ENCODE measurements at places on chromosomes 7 and 10.

DNA sequence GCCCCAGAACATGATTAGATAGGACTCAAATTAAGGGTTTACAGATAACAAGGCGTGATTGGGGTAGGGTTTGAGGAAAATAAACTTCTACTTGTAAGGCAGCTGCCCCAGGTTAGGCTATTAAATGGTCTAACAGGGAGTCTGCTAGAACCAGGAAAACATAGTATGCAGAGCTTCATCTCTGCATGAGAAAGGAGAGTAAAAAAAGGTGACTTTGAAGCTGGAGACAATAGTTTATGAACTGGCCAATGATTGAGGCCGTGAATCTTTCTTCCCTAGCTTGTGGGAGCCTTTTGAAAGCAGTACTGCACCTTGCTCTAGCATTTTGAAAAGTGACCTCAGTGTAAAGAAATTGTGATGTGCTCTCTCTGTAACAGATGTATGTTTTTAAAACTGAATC is 48.5 kb upstream of the STARD3NL start:
- no peak for DNase-seq

DNA sequence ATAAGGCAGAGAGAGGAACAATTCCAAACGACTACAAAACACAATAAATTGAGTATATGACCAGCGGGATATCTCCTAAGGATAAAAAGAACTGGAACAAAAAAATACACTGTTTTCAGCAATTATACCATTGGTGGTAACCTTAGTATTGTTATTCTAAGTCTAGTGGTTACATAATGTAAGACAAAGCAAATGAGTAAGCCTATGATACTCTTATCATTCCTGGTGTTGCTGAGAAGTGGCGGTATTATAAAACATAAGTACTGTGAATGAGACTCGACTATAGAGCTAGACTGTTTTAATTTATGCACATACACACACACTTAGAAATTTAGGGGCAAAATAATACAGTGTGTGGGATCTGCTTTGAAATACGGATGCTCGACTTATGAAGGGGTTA is 107.7 kb downstream of the NRBF2 start:
- no peak for DNase-seq

GRCh38 chr7:2224491-2224928 is 8.2 kb downstream of the MAD1L1 start:
- no peak for DNase-seq

DNA sequence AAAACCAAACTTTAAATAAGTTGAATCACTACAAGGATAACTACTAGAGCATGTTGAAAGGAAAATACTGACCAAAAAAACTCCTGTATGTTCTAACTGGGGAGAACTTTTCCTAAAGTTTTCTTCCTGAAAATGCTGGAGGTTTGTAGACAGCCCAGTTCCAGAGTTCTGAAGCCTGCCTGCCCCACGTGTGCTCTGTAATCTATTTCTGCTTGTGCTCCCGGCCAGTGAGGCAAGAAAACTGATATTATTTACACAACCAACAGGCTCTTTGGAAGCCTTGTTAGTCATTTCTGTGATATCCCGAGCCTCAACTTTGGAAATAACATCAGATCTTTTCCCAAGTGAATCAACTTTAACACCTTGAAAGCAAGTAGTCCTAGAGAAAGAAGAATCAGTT is 46.7 kb downstream of the ZFAND4 start:
- no peak for DNase-seq

GRCh38 chr10:70441161-70441894 is at the start of gene NODAL:
Gene NODAL, minus strand, starts transcription at chr10:70441681. Its CDS starts 14 bp downstream, at chr10:70441667.
- DNase-seq = no peak

GRCh38 chr10:130221456-130222375 is 85.5 kb downstream of the GLRX3 start:
- DNase-seq = no peak

GRCh38 chr7:12062062-12062461 is 149.0 kb upstream of the TMEM106B start:
- no peak for DNase-seq

DNA sequence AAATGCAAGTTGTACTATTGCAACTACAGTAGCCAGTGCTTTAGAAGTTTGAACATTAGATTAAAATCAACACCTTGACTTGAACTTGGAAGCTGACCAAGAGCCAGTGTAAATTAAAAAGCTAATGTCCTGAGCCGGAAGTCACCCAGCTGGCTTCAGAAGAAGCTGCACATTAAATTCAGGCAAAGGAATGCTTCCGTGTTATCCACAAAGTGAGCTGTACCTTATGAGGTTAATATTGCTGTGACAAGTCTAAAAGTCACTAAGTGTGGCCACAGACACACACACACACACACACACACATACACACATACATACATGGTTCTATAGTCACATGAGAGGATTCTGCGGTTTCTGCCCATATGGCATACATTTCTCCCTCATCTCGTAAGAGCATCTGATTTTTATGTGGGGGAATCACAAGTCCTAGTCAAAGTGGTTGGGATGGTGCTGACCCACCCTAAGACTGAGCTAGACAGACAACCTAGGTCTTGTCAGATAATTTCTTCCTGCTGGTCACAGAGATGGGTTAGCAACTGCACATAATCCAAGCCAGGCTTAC is 612.9 kb downstream of the SORCS1 start:
- no peak for DNase-seq

GRCh38 chr10:110016039-110016438 is 8.3 kb downstream of the ADD3 start:
- no peak for DNase-seq

DNA sequence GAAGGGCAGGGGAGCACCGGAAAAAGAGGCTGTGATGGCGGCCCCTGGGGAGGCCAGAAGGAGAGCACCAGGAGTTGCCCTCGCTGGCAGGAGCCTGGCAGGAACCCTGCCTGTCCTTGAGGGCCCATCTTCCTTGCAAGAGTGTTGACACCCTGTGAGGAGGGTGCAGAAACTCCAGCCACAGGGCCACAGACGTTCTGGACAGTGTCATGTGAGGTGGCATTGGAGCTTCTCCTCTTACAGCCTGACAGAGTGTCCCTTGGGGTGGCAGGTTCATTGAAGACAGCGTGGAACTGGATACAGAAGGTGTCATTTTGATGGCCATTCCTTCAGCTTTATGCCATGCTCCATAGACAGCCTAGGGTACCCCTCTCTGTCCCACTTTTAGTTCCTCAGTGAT is 54.2 kb downstream of the RBM20 start:
- DNase-seq = no peak

- DNase-seq = no peak
Measured at GRCh38 chr7:39304668-39305405, 261.4 kb upstream of the YAE1 start.

DNA sequence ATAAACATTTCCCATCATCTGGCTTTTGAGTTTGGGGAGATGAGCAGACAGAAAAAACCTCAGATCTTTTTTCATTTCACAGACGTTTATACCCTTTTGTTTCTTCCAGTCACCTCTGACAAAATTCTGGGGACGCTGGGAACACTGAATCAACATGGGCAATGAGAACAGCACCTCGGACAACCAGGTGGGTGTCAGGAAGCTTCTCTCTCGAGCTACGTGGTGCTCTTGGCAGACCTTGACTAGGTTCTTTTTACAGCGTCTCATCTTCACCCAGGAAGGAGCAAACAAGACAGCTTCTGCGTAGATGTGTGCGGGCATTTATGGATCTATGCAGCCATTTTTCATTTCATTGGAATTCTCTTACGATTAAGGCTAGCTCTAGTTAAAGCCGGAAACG is 32.9 kb downstream of the TACC2 start:
- DNase-seq = no peak

Measured in NCI-H446 (cell line).